SJCRH30 (cell line): ENCODE measurements at places on chromosomes 4 and X.
A peak's percentile ranks its signal among the peaks of the same experiment; 100 is the strongest.

- H3K27ac ChIP-seq: no peak overlapping the region
- no peak overlapping the region for H3K4me3 ChIP-seq
- H3K27me3 ChIP-seq: no peaks in the 10 kb centered on the region
- no peak for DNase-seq
Measured at GRCh38 chrX:9467751-9468150, 2.9 kb downstream of the TBL1X start.

- H3K27me3 ChIP-seq: no peaks in the 10 kb centered on the region
- DNase-seq: no peak
- no peaks in the 10 kb centered on the region for H3K4me1 ChIP-seq
- H3K4me3 ChIP-seq: no peak overlapping the region
- H3K36me3 ChIP-seq: no peaks in the 10 kb centered on the region
Measured at GRCh38 chr4:63786171-63786570, 623.1 kb downstream of the TECRL start.

GRCh38 chrX:42714981-42715700 lies 62.8 kb downstream of the PPP1R2C start:
- H3K27ac ChIP-seq: no peak overlapping the region
- H3K4me3 ChIP-seq: peak overlapping the region; percentile 26; the same call in 1 of the 2 replicates
- H3K36me3 ChIP-seq: no peaks in the 10 kb centered on the region
- peak; percentile 42 for DNase-seq
- H3K27me3 ChIP-seq: no peaks in the 10 kb centered on the region

GRCh38 chrX:54494989-54495813 lies 833 bp downstream of the FGD1 start:
- peak overlapping the region; percentile 68 for H3K4me3 ChIP-seq
- H3K27ac ChIP-seq: peak overlapping the region; percentile 40; the same call in 1 of the 2 replicates
- no peaks in the 10 kb centered on the region for H3K36me3 ChIP-seq
- no peaks in the 10 kb centered on the region for H3K4me1 ChIP-seq
- peak; percentile 21 for DNase-seq

- no peak overlapping the region for H3K27ac ChIP-seq
- no peaks in the 10 kb centered on the region for H3K27me3 ChIP-seq
- DNase-seq: no peak
- H3K4me3 ChIP-seq: no peak overlapping the region
- no peaks in the 10 kb centered on the region for H3K36me3 ChIP-seq
Measured at GRCh38 chr4:150038335-150039076, 39.7 kb upstream of the DCLK2 start.

GRCh38 chr4:32562010-32562409 lies 1841.8 kb downstream of the PCDH7 start:
- H3K4me1 ChIP-seq: no peaks in the 10 kb centered on the region
- no peak overlapping the region for H3K27ac ChIP-seq
- no peaks in the 10 kb centered on the region for H3K27me3 ChIP-seq
- no peak for DNase-seq
- no peak overlapping the region for H3K4me3 ChIP-seq

DNA sequence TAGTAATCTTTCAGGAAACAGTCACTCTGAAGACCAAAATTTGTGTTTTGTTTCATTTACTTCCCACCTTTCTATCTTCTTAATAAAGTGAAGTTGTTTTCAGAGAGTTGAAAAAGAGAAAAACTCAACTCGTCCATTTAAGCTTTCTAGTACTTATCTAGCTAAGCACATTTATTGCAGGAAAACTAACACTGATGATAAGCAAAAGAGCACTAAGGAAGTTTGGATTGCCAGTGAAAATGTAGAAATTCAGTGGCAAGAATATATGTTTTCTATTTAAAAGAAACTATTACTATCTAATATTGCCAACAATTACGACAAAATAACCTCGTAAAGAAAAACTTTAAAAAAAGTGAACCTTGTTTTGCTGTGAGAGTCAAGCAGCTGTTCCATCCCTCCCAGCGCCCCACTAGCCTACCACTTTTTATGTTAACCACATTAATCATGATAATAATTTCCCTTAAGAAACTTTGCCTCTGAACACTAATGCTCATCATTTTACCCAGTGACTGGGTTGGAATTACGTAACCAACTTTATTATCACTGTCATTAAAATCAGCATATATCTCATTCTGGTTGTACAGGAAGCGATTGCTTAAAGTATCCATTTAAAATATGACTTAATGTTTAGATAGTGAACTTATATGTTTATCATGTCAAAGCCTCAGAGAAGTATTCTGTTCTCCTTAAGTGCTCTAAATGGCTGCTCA lies 24.8 kb downstream of the SPRY1 start:
- no peaks in the 10 kb centered on the region for H3K27me3 ChIP-seq
- no peaks in the 10 kb centered on the region for H3K36me3 ChIP-seq
- H3K4me1 ChIP-seq: peaks cover 33% of the 10 kb centered on the region

GRCh38 chr4:154564311-154564710 lies 1.5 kb downstream of the FGB start:
- no peak overlapping the region for H3K4me3 ChIP-seq
- no peak for DNase-seq
- no peak overlapping the region for H3K27ac ChIP-seq
- no peaks in the 10 kb centered on the region for H3K4me1 ChIP-seq

DNA sequence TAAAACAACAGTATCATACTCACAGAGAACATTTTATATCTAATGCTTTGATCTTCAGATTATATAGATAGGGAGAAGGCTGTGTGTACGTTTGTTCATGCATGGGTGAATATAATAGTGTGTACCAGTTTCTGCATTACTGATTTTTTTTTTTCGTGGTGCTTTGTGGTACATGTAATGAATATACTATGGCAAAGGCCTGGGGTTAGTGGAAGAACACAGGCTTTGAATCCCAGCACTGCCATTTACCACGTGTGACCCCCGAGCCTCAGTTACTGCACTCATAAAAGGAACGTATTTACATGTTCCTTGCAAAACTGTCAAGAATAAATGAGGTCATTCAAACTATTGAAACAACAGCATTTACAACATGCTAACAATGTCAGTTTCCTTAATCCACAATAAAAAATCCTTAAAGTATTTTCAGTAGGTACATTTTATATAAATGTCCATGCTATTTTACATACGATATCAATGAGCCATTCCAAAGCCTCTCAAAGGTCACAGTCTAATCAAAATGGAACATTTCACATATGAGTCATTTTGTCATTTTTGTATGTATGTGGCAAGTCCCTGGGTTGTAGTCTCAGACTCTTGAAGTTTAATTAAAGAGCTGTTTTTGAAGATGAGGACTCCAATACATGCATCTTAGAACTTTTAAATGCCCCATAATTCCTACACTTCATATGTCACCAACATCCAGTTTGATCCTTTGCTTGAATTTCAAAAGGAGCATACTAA lies 242.8 kb downstream of the PPP3CA start:
- peaks cover 45% of the 10 kb centered on the region for H3K4me1 ChIP-seq
- no peak overlapping the region for H3K4me3 ChIP-seq
- no peaks in the 10 kb centered on the region for H3K27me3 ChIP-seq
- H3K27ac ChIP-seq: no peak overlapping the region
- DNase-seq: no peak
- H3K36me3 ChIP-seq: peaks cover 4% of the 10 kb centered on the region; the same call in 1 of the 2 replicates

DNA sequence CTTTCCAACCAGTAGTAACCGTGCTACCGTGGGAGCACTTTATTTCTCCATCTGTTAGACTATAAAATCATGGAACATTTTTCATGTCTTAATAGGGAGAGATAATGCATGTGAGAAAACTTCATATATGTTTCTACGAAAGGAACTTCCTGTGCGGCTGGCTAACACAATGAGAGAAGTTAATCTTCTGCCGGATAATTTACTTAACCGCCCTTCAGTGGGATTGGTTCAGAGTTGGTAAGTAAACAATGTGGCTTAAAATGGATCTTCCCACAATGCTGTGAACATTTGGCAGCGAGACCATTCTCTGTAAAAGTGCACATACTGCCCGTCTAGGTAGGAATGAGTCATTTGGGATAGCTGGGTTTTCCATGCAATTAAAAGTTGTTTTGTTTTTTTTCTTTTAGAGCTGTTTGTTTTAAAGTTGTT lies 29.6 kb downstream of the PDK3 start:
- H3K36me3 ChIP-seq: no peaks in the 10 kb centered on the region
- H3K4me3 ChIP-seq: no peak overlapping the region
- peaks cover 4% of the 10 kb centered on the region; the same call in 1 of the 2 replicates for H3K4me1 ChIP-seq

GRCh38 chr4:139018501-139018900 lies 2.9 kb downstream of the NOCT start:
- no peak overlapping the region for H3K4me3 ChIP-seq
- peaks cover 18% of the 10 kb centered on the region for H3K4me1 ChIP-seq
- no peaks in the 10 kb centered on the region for H3K27me3 ChIP-seq
- no peak for DNase-seq

- no peaks in the 10 kb centered on the region for H3K36me3 ChIP-seq
- no peaks in the 10 kb centered on the region for H3K4me1 ChIP-seq
- no peak for DNase-seq
- H3K27ac ChIP-seq: no peak overlapping the region
- H3K27me3 ChIP-seq: peaks cover 16% of the 10 kb centered on the region
- H3K4me3 ChIP-seq: no peak overlapping the region
Measured at GRCh38 chr4:4990329-4990728, 28.9 kb downstream of the CYTL1 start.

- H3K4me1 ChIP-seq: peaks cover 12% of the 10 kb centered on the region
- H3K36me3 ChIP-seq: no peaks in the 10 kb centered on the region
- DNase-seq: no peak
- H3K4me3 ChIP-seq: no peak overlapping the region
Measured at GRCh38 chrX:41556958-41557357, 109.8 kb downstream of the NYX start.

DNA sequence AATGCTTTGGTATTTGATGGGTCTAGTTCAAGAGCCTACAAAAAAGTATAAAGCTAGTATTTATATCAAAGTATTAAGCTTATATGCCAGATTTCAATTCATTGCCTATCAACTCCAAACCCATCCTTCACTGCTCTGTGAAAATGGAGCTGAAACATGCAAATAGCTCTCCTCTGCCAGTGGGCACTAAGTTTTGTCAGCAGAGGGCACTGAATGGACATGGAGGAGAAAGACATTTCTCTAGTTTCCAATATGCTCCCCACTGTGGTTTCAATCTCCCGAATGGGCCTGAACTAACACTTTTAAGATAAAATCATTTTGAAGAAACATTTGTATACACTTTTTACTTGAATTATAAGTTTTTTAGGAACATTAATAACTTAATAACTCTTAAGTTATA lies 12.4 kb downstream of the PPID start:
- no peak overlapping the region for H3K27ac ChIP-seq
- peaks cover 20% of the 10 kb centered on the region for H3K36me3 ChIP-seq
- H3K4me3 ChIP-seq: no peak overlapping the region
- no peaks in the 10 kb centered on the region for H3K4me1 ChIP-seq
- no peaks in the 10 kb centered on the region for H3K27me3 ChIP-seq

GRCh38 chr4:110676241-110676640 lies 53.4 kb upstream of the PITX2 start:
- no peak overlapping the region for H3K4me3 ChIP-seq
- no peak overlapping the region for H3K27ac ChIP-seq
- DNase-seq: no peak
- H3K27me3 ChIP-seq: no peaks in the 10 kb centered on the region
- H3K4me1 ChIP-seq: no peaks in the 10 kb centered on the region; the same call in 1 of the 2 replicates

DNA sequence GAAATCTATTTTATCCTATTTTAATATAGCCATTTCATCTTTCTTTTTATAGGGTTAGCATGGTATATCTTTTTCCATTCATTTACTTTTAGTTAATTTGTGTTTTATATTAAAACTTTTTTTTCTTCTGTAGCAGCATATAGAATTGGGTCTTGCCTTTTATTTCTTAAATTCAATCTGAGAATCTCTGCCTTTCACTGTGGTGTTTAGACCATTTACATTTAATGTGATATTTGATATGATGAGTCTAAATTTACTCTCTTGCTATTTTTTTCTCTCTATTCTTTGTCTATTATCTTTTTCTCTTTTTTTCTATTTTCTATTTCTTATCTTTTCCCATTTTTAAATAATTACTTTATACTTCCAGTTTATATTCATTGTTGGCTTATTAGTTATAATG lies 105.4 kb upstream of the HAND2 start:
- DNase-seq: no peak
- H3K27me3 ChIP-seq: no peaks in the 10 kb centered on the region

GRCh38 chr4:186855111-186855510 lies 131.5 kb upstream of the FAT1 start:
- H3K36me3 ChIP-seq: no peaks in the 10 kb centered on the region
- peak overlapping the region; percentile 52 for H3K27ac ChIP-seq
- H3K27me3 ChIP-seq: no peaks in the 10 kb centered on the region
- DNase-seq: no peak

DNA sequence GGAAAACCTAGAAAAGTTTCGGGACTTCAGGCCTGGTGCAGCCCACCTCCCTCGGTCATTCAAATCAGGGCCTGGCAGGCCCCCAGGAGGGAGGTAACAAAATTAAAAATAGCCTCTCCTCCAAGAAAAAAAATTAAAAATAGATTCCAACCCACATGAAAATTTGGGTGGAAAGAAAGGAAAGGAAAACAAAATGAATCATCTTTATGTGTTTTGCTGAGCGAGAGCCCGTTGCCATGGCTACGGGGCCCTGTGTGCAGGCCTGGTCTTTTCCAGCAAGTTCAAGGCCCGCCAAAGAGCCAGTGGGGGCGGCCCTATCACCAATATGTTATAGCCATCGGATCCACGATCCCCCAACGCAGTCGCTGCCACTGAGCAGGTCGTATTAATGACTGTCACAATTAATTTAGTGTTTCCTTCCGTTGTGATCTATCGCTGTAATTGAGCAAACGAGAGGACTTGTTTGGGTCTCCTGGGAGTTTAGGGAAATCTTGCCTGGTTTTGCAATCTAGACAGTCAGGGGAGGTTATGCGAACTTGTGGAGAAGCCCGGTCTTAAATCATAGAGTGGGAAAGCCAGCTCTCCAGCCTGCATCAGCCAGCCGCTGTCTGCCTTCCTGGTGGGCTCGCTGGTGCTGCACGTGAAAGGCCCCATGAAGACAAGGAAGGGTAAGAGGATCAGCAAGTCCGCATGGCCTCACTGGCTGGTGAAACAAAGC lies 452.4 kb downstream of the BCOR start:
- H3K36me3 ChIP-seq: no peaks in the 10 kb centered on the region
- no peaks in the 10 kb centered on the region for H3K27me3 ChIP-seq
- no peak overlapping the region for H3K4me3 ChIP-seq
- no peaks in the 10 kb centered on the region for H3K4me1 ChIP-seq
- no peak overlapping the region for H3K27ac ChIP-seq

- no peaks in the 10 kb centered on the region for H3K36me3 ChIP-seq
- no peak for DNase-seq
- no peaks in the 10 kb centered on the region for H3K27me3 ChIP-seq
- no peak overlapping the region for H3K27ac ChIP-seq
Measured at GRCh38 chrX:147403040-147403439, 508.7 kb upstream of the FMR1 start.

DNA sequence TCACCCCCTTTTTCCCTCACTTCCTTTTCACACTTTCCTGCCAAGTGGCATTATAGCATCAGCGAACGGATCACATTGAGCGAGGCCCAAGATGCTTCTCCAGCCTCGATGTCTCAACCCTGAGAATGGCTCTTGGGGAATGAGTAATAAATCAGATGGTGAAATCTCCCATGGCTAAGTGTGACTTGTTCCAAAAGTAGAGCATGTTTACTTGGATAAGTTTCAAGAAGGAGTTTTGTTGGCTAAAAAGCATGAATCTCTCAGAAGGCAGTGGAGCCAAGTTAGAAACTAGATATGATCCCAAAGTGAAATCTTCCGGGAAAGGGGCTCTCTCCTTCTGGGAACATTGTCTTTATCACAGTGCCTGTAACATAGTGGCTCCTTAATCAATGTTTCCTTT lies 316.3 kb downstream of the CAMK2D start:
- no peak for DNase-seq
- no peak overlapping the region for H3K4me3 ChIP-seq
- H3K27ac ChIP-seq: peak overlapping the region; percentile 75
- H3K27me3 ChIP-seq: no peaks in the 10 kb centered on the region
